ENCODE measurements at places on chromosomes 2 and 18.
A peak's percentile ranks its signal among the peaks of the same experiment; 100 is the strongest.

GRCh38 chr2:60371219-60371618 lies 182.2 kb downstream of the BCL11A start:
- DNase-seq: no peak

DNA sequence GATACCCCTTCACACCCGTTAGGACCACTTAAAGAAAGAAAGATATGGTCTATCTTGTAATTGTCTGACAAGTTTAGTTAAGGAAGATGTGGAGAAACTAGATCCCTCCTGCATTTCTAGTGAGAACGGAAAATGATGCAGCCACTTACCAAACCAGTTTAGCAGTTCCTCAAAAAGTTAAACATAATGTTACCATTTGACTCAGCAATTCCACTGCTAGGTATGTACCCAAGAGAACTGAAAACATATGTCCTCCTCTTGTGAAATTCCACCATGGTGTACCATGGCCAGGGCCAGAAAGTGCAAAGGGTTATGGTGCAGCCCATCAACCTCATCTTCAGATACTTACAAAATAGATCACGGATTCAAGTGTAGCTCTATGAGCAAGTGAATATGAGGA lies 79.0 kb upstream of the ID2 start:
- peak; percentile 61 for DNase-seq

DNA sequence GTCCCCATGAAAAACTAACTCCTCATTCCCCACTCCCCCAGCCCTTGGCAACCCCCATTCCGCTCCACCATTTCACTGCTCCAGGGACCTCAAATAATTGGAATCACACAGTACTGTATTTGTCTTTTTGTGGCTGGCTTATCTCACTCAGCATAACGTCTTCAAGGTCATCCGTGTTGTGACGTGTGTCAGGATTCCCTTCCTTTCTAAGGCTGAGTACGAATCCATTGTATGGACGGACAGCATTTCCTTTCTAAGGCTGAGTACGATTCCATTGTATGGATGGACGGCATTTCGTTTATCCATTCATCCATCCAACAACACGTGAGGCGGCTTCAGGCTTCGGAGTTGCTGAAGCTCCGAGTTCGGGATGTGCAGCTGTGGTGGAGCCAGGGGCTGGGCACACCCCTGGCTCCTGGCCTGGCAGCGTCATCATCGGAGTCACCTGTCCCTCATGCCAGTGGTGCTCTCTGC lies 1.2 kb upstream of the ASB1 start:
- DNase-seq: no peak

DNA sequence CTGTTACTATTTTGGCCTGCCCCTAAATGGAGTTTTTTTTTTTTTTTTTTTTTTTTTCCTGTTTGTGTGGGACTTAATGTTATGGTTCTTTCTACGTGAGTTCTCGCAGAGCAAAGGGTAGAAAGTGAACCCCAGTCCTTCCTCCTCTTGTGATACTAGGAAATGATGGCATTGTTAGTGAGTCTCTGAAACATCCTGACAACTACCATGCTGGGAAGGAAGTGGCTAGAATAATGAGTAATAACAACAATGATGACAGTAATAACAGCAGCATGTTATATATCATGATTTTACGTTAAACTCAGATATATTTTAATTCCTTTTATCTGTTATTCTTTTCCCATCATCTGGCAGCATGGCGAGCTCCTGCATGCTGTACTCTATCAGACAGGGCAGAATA lies 216.2 kb upstream of the LINC00305 start:
- DNase-seq: no peak
